ENCODE measurements at places on chromosomes 3 and 15. TPM values are rescaled to one million over a fixed set of nuclear protein-coding genes. Genes with fewer than 3 reads are reported as not detected.

DNA sequence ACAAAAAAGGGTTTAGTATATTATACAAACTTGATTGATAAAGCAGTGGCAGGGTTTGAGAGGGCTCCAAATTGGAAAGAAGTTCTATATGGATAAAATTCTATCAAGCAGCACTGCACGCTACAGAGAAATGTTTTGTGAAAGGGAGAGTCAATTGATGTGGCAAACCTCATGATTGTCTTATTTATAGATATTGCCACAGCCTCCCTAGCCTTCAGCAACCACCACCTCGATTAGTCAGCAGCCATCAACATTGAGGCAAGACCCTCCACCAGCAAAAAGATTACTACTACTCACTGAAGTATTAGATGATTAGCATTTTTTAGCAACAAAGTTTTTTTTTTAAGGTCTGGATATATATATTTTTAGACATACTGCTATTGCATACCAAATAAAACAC, 296.7 kb downstream of the CHST2 start:
- no peaks in the 10 kb centered on the region for H3K27me3 ChIP-seq
- no peak for DNase-seq
- no peaks in the 10 kb centered on the region for H3K4me1 ChIP-seq
- H3K27ac ChIP-seq: no peak overlapping the region
- no peaks in the 10 kb centered on the region for H3K36me3 ChIP-seq

GOLGA6B gene
- total RNA-seq: not detected

GRCh38 chr3:151873398-151873797, at the start of gene SUCNR1:
SUCNR1 (plus strand) TSS chr3:151873643; CDS start chr3:151879893, 6,250 bp downstream.
- H3K27me3 ChIP-seq: no peaks in the 10 kb centered on the region
- H3K4me3 ChIP-seq: no peak within 1 kb of the TSS
- H3K36me3 ChIP-seq: no peaks in the 10 kb centered on the region
- no peak within 1 kb of the TSS for H3K27ac ChIP-seq

- H3K4me3 ChIP-seq: no peak overlapping the region
- no peak overlapping the region for H3K27ac ChIP-seq
- no peaks in the 10 kb centered on the region for H3K36me3 ChIP-seq
- DNase-seq: no peak
These were observed 1333.0 kb downstream of the ROBO1 start for GRCh38 chr3:78434801-78435200.

- peak; percentile 51 for DNase-seq
- peaks cover 1% of the 10 kb centered on the region for H3K36me3 ChIP-seq
- H3K27ac ChIP-seq: no peak overlapping the region
These were observed 34.5 kb downstream of the ICE2 start for GRCh38 chr15:60444289-60444912.

GRCh38 chr15:92817339-92817886, 82.7 kb upstream of the CHD2 start:
- H3K36me3 ChIP-seq: no peaks in the 10 kb centered on the region
- peaks cover 12% of the 10 kb centered on the region for H3K4me1 ChIP-seq
- H3K27me3 ChIP-seq: no peaks in the 10 kb centered on the region
- no peak for DNase-seq

GOLGA8J gene
- not detected for total RNA-seq

TRIM42 gene
- total RNA-seq: not detected

- H3K36me3 ChIP-seq: no peaks in the 10 kb centered on the region
- H3K27ac ChIP-seq: no peak overlapping the region
- H3K4me1 ChIP-seq: no peaks in the 10 kb centered on the region
These were observed 13.2 kb upstream of the EDC3 start for GRCh38 chr15:74709011-74709410.

SEMA3G gene
- total RNA-seq: not detected

- peaks cover 13% of the 10 kb centered on the region for H3K27me3 ChIP-seq
- no peak overlapping the region for H3K4me3 ChIP-seq
- peaks cover 11% of the 10 kb centered on the region for H3K4me1 ChIP-seq
- no peaks in the 10 kb centered on the region for H3K36me3 ChIP-seq
These were observed 48.1 kb downstream of the MAGEF1 start for GRCh38 chr3:184663756-184664155.

GRCh38 chr3:151062611-151063010, 22.9 kb upstream of the MED12L start:
- no peaks in the 10 kb centered on the region for H3K4me1 ChIP-seq
- no peak overlapping the region for H3K4me3 ChIP-seq

ALPK3 gene
- total RNA-seq: under 0.01 TPM

GRCh38 chr3:143351895-143352608, 232.5 kb downstream of the CHST2 start:
- H3K36me3 ChIP-seq: no peaks in the 10 kb centered on the region
- DNase-seq: no peak
- H3K4me1 ChIP-seq: no peaks in the 10 kb centered on the region
- no peaks in the 10 kb centered on the region for H3K27me3 ChIP-seq

GRCh38 chr3:100506355-100506754, 13.9 kb downstream of the TMEM45A start:
- H3K4me3 ChIP-seq: no peak overlapping the region
- no peak overlapping the region for H3K27ac ChIP-seq

All from IMR-90 (cell line).